Type B pancreatic cell (in vitro differentiated cells): ENCODE measurements at places on chromosomes 2 and 18. TPM values are rescaled to one million over a fixed set of nuclear protein-coding genes. Genes with fewer than 3 reads are reported as not detected.

DNA sequence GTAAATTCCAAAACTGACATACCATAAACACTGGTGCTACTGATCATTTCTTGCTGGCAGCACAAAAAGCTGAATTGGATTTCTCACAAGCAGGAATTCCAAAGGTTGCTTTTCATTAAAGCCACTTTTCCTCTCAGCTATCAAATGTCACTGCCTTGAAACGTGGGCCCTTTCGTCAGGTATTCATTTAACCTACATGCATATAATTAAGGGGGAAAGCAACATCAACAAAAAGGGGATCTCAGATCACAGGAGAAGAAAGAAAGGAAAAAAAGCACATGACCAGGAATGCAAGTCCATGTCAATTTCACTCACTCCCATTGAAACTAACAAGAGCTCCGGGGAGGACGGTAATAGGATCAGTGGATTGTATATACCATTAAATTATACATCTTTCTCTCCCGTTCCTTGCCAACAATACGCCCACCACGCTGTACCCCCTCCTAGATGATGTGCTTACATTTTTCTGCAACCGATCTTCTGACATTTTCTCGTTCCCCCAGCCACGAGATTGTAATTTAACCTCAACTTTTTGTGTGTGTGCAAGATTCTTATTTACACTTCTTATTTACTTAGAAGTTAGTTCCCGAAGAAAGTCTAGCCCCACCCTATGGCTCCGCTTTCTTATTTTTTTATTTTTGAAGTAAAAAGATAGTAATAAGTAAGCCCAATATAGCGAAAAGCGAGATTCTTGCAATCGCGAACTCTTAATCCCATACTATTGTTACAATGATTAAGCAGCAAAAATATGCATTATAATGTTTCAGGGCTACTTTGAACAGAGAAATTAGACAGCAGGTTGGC, 725 bp downstream of the FIGN start:
- DNase-seq = no peak
- peak overlapping the region; percentile 92 for H3K27ac ChIP-seq
- no peaks in the 10 kb centered on the region for H3K36me3 ChIP-seq
- peak overlapping the region; percentile 97 for H3K4me3 ChIP-seq
- peaks cover 12% of the 10 kb centered on the region for H3K27me3 ChIP-seq

DNA sequence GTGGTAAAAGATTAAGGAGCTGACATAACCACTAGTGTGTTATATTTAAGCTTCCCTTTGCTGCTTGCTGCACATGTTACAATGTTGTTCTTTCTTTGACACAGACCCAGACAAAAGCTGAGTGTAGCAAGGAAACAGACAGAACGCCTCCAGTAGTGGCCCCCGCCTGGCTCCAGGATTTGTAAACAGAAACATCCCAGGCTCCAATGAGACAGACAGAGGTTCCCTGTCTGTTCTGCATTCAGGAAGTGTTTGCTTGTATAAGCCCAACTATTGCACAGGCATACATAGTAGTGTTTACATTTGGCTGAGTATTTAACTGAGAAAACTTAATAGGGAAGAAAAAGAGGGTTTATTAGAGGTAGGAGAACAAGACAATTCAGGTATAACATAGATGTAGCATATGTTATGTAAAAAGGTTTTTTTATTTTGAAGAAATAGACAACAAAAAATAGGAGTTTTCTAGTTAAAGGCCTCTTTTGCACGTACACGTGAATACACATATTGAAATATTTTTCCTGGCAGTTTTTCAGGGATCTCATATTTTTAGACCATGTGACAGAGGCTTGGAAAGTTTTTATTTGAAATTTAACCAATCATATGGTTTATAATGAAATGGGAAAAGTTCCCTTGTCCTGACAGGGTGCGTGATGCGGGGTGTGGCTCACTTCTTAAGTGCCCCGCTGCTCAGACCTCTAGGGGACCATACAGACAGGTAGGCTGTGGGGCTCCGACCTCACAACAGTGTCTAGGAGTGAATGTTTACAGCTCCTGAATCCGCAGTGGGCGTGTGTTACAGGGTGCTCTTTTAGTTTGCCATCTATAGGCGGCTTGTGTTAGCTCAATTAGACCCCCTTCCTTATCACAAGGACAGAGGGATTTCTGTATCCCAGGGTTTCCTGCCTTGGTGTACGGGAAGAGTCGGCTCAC, 118.4 kb downstream of the BMPR2 start:
- H3K27ac ChIP-seq = peak overlapping the region; percentile 6
- no peak for DNase-seq
- H3K4me1 ChIP-seq = peaks cover 6% of the 10 kb centered on the region
- H3K4me3 ChIP-seq = no peak overlapping the region
- H3K36me3 ChIP-seq = peaks cover 9% of the 10 kb centered on the region

- no peak overlapping the region for H3K4me3 ChIP-seq
- no peak overlapping the region for H3K27ac ChIP-seq
- peaks cover 4% of the 10 kb centered on the region for H3K36me3 ChIP-seq
- no peaks in the 10 kb centered on the region for H3K27me3 ChIP-seq
Measured at GRCh38 chr2:122132147-122132691, 376.8 kb downstream of the TSN start.

- H3K4me3 ChIP-seq = no peak overlapping the region
- H3K36me3 ChIP-seq = peaks cover 9% of the 10 kb centered on the region
- no peak for DNase-seq
- no peaks in the 10 kb centered on the region for H3K27me3 ChIP-seq
- H3K27ac ChIP-seq = peak overlapping the region; percentile 64
Measured at GRCh38 chr2:156474401-156474800, 38.2 kb downstream of the GPD2 start.

- no peak for DNase-seq
- H3K27me3 ChIP-seq = no peaks in the 10 kb centered on the region
- H3K36me3 ChIP-seq = peaks cover 48% of the 10 kb centered on the region
- H3K27ac ChIP-seq = no peak overlapping the region
- no peak overlapping the region for H3K4me3 ChIP-seq
- peaks cover 8% of the 10 kb centered on the region for H3K4me1 ChIP-seq
Measured at GRCh38 chr2:121502246-121502645, 28.4 kb upstream of the RNU4ATAC start.

- no peak overlapping the region for H3K27ac ChIP-seq
- no peaks in the 10 kb centered on the region for H3K4me1 ChIP-seq
- DNase-seq = no peak
- no peaks in the 10 kb centered on the region for H3K27me3 ChIP-seq
- H3K36me3 ChIP-seq = no peaks in the 10 kb centered on the region
- H3K4me3 ChIP-seq = no peak overlapping the region
Measured at GRCh38 chr2:166882851-166883250, 5.4 kb upstream of the XIRP2 start.

- no peak overlapping the region for H3K27ac ChIP-seq
- peaks cover 7% of the 10 kb centered on the region for H3K4me1 ChIP-seq
- H3K27me3 ChIP-seq = no peaks in the 10 kb centered on the region
- DNase-seq = no peak
- H3K4me3 ChIP-seq = no peak overlapping the region
Measured at GRCh38 chr2:238257786-238258700, 18.2 kb upstream of the HES6 start.

- no peak overlapping the region for H3K4me3 ChIP-seq
- H3K27me3 ChIP-seq = no peaks in the 10 kb centered on the region
- H3K27ac ChIP-seq = no peak overlapping the region
- H3K4me1 ChIP-seq = peaks cover 59% of the 10 kb centered on the region
Measured at GRCh38 chr2:9613291-9613690, 17.5 kb downstream of the YWHAQ start.

GRCh38 chr2:85868822-85869221, 20.0 kb downstream of the ST3GAL5 start:
- DNase-seq = no peak
- no peak overlapping the region for H3K4me3 ChIP-seq
- H3K27me3 ChIP-seq = no peaks in the 10 kb centered on the region
- no peaks in the 10 kb centered on the region for H3K4me1 ChIP-seq

DNA sequence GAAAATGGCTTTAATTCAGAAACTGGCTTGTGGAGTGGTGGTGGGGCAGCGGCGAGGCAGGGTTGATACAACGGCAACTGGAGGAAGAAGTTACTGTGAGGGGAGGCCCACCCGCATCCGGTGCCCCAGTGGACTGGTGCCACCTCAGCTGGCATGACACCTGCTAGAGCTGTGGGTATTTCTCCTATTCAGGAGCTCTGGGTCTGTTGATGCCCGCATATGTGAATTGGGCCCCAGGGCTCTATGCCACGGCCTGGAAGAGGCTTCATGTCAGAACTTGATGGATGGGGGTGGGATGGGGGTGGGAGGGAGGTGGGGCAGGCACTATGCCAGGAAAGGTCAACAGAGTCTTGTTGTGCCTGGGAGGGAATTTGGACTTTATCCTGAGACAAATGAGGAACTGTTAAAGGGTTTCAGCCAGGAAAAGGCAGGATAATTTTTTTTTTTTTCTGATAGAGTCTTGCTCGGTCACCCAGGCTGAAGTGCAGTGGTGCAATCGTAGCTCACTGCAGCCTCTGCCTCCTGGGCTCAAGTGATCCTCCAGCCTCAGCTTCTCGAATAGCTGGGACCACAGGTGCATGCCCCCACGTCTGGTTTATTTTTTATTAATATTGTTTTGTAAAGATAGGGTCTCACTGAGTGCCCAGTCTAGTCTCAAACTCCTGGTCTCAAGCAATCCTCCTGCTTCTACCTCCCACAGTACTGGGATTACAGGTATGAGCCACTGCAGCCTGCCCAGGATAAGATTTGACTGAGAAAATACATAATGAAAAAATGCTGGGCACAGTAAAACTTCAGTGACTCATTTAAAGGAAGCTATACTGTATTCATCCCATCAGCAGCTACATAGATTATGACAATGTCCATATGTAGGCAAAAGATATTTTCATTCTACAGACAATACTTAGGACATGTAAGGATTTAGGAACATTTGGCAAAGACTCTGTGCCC, 52.6 kb downstream of the SH2D6 start:
- no peaks in the 10 kb centered on the region for H3K36me3 ChIP-seq
- no peak for DNase-seq
- H3K4me3 ChIP-seq = no peak overlapping the region

- no peak for DNase-seq
- no peak overlapping the region for H3K27ac ChIP-seq
- H3K4me1 ChIP-seq = peaks cover 23% of the 10 kb centered on the region
- H3K27me3 ChIP-seq = peaks cover 22% of the 10 kb centered on the region
Measured at GRCh38 chr2:10980886-10981425, 69.2 kb downstream of the KCNF1 start.

DNA sequence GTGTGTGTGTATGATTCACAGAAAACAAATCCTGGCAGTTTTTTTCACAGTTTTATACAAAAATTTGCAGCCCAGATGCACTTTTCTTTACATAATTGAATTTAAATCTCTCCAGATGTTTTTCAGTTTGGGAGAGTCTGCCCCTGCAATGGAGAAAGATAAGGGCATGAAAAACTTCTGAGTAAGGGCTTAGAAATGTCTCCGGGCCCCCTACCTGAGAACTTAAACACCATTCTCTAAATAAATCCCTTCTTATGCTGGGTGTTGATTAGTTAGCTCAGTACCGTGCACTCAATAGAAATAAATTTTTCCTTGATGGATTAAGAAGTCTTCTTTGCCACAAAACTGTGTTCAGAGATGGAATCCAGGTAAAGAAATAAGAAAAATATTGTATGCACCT, 64.5 kb downstream of the DPP4 start:
- DNase-seq = no peak
- no peak overlapping the region for H3K27ac ChIP-seq
- peaks cover 11% of the 10 kb centered on the region for H3K4me1 ChIP-seq
- no peaks in the 10 kb centered on the region for H3K27me3 ChIP-seq

GRCh38 chr2:157930728-157931127, 54.6 kb upstream of the ACVR1 start:
- no peak overlapping the region for H3K4me3 ChIP-seq
- peaks cover 30% of the 10 kb centered on the region for H3K27me3 ChIP-seq
- H3K36me3 ChIP-seq = no peaks in the 10 kb centered on the region

GRCh38 chr2:240603846-240604245, 17.3 kb downstream of the CAPN10 start:
- no peak overlapping the region for H3K4me3 ChIP-seq
- H3K27me3 ChIP-seq = no peaks in the 10 kb centered on the region
- peaks cover 9% of the 10 kb centered on the region for H3K4me1 ChIP-seq
- peaks cover 3% of the 10 kb centered on the region for H3K36me3 ChIP-seq

DNA sequence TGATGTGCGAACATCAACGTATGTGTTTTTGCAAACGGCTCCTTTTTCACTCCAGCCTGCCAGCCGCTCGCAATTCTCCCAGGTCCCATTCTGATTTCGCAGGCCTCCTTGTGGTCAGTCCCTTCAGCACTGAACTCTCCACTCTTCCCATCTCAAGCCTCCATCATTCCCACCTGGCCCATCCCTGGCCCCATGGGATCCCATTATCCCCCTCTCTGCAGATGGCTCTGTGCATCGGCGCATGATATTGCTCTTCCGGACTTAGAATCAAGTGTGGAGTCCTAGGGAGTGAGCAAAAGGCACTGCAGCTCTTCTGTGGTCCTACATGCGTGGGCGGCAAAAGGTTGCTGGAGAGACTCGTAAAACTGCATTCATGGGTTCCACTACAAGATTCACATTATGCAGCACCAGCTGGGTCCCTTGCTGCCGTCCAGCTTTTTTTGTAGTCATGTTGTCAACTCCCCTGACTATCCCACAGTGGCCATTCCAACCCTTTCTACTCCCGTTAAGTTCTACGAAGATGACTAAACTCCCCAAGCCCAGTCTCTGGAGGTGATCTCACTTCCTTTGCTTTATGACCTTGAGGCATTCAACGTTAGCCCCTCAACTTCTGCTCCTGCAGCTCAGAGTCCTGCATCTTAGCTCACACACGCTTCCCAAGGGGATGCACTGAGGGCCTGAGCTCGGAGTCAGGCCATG, 125.3 kb upstream of the NRP2 start:
- H3K4me1 ChIP-seq = peaks cover 26% of the 10 kb centered on the region
- H3K27me3 ChIP-seq = peaks cover 40% of the 10 kb centered on the region
- no peak overlapping the region for H3K4me3 ChIP-seq
- no peaks in the 10 kb centered on the region for H3K36me3 ChIP-seq

DNA sequence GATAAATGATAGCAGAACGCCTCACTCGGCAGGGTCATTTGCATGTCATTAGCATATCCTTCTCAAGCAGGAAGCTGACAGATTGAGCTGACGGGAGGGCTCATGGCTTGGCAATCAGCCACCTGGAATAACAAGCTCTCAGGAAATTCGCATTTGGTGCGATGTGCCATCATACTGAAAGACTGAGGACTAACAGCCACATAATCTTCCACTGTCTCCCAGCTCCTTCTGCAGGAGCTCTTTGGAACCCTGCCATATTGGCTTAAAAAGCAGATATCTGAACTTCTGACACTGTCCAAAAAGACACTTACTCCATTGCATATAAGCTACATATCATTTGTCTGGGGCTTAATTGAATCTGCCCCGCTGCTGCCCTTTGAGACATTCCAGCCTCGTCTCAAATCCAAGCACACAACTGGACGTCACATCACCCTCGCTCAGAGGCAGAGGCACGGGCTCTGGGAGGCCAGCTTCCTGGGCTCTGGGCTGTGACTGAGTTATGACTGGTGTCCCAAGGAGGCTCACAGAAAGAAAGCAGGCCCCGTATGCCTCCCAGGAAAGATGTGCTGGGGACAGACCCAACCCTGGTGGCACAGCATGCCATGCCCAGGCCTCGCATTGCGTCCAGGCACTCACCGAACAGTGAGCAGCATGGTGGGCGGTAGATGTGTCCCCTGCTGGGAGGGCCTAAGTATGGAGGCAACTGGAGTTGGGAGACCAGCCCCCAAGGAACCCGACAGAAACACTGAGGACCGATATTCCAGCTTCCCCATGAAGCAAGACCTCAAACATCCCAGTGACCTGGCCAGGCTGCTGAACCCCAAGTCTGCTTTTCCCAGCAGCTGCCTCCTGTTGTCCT, 228.0 kb downstream of the ATAD2B start:
- peaks cover 51% of the 10 kb centered on the region for H3K36me3 ChIP-seq
- H3K4me3 ChIP-seq = no peak overlapping the region
- H3K27me3 ChIP-seq = no peaks in the 10 kb centered on the region
- peak overlapping the region; percentile 19 for H3K27ac ChIP-seq
- H3K4me1 ChIP-seq = peaks cover 9% of the 10 kb centered on the region

GALR1 gene
- 0.07 and 0.14 TPM in 2 replicates for total RNA-seq

LYPD1 gene
- total RNA-seq = 8.2 and 33.9 TPM in 2 replicates

NT5DC4 gene
- not detected in 2 replicates for total RNA-seq

CTIF gene
- 37.9 and 48.5 TPM in 2 replicates for total RNA-seq

ZNF532 gene
- total RNA-seq = 80.0 and 137 TPM in 2 replicates

TMEM169 gene
- 2.1 and 5.1 TPM in 2 replicates for total RNA-seq

HOXD13 gene
- total RNA-seq = 0.31 and 0.43 TPM in 2 replicates

AMER3 gene
- total RNA-seq = 3.9 and 10.9 TPM in 2 replicates
